ENCODE measurements at places on chromosomes 5 and 9.
A peak's percentile ranks its signal among the peaks of the same experiment; 100 is the strongest.

DNA sequence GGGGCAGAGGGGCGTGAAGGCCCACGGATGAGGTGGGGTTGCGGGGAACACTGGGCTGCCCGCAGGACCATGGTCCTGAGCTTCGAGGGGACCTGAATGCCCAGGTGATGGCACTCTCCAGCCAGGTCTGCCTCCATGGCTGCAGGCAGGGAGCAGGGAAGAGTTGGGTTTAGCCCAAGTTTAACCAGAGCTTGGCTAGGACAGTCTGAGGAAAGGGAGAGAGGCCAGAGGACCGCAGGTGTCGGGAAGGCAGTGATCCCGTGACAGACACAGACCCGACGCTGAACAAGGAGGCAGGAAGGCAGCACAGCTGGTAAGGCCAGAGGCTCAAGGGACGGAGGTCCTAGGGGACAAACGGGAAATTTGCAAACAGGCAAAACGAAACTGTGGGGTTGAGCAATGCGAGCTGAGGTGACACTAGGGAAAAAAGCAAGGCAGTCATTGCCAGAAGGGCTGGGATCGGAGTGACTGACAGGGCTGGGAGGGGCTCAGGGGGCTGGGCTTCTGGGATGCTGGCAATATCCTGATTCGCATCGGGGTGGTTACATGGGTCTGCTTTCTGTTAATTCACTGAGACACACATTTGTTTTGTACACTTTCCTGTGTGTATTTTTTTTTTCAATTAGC is 25.0 kb downstream of the ARPC5L start:
- DNase-seq: no peak

- DNase-seq: no peak
Measured at GRCh38 chr5:173720286-173720952, 104.0 kb upstream of the BOD1 start.

GRCh38 chr5:75337366-75338021 is 474 bp downstream of the HMGCR start:
- peak; percentile 20 for DNase-seq

- DNase-seq: no peak
Measured at GRCh38 chr9:78697618-78698017, 400.7 kb downstream of the PSAT1 start.

DNA sequence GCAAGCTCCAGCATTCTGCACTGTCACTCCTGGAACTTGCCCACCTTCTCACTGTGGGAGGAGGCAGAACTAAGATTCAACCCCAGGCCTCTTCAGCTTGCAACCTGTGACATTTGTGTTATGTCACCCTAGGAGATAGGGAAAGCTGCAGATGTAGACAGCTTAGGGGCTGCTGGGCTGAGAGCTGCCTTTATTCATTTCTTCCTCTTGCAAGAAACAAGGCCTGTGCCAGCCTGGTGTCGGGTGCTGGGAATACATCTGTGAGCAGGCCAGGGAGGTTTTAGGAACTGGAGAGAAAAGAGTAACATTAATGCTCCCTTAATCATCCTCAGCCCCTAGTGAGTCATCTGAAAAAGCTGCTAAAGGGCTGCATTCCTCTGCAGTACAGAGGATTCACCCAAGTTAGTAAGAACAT is 101.8 kb downstream of the FGF18 start:
- DNase-seq: no peak

DNA sequence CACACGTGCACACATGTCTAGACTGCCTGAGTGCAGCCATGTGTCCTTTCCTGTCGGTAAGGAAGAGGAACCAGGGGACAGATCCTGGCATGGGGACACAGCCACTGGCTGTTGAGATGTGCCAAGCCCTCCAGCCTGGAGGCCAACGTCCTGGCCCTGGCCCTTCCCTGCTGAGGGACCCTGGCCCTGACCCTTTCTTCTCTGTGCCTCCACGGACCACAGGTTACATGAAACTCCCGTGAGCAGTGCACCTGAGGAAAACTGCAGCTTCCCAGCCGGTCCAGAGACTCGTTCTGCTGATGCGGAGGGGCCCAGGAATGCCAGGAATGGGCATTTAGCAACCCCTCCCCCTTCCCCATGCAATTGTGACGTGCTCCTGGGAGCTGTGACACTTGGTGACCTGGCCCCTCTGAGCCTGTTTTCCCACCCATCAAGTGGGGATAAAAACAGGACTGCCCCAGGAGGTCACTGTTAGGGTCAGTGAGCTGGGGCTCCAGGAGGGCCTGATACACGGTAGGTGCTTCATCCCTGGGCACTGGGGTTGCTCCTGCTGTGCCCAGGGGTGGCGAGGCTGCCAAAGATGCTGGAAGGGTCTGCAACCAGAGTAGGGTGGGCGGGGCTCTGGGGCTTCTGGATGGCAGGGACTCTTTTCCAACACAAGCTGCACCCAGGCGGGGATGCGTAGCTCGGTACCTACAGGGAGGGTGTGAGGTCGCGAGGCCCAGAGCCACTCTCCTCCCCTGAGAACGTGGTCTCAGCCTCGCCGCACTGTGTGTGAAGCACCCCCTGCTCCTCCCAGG is 151.5 kb downstream of the C9orf50 start:
- DNase-seq: no peak

- DNase-seq: no peak
Measured at GRCh38 chr5:160084144-160084543, 35.1 kb downstream of the PWWP2A start.

GRCh38 chr5:163772241-163772640 is 266.8 kb downstream of the MAT2B start:
- no peak for DNase-seq

All from T-helper 9 cell (primary cell).